Upper lobe of right lung (tissue), 1 donor: ENCODE measurements at places on chromosomes 6 and 20.

DNA sequence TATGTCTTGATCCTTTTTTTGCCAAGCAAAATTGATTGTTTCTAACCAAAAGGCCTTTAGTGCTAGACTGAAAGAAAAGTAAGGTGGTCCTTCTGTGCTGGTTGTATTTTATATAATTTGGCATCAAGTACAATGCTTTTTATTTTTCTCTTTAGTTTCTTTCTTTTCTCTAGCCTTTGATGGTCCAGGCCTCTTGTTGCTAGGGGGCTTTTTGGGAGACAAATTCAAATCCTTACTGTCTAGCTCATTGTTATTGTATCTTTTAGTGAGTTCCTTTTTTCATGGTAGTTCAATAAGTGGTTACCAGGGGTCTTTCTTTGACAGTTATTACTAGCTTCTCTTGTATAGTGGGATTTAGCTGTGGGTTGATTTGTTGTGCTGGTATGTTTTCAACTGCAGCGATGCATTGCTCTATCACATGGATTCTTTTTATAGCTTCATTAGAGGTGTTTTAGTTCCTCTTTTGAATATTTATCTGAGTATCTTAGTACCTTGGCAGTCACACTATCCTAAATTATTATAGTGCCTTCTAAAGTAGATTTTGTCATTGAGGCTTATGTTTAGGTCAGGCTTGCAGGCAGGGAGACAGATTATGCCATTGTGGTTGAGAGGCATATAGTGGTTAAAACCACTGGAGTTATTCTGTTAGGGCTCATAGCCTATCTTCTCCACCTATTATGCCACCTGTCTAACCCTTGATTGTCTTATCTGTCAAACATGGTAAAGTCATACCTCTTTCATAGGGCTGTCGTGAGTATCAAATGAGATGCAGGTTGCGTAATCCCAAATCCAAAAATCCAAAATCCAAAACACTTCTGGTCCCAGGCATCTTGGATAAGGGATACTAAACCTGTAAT, 49.5 kb downstream of the KCNS1 start:
- H3K27ac ChIP-seq, result no peak overlapping the region
- H3K4me1 ChIP-seq, result peaks cover 33% of the 10 kb centered on the region
- no peak overlapping the region for H3K4me3 ChIP-seq
- no peaks in the 10 kb centered on the region for H3K27me3 ChIP-seq
- peaks cover 9% of the 10 kb centered on the region for H3K36me3 ChIP-seq
- no peak for DNase-seq

DNA sequence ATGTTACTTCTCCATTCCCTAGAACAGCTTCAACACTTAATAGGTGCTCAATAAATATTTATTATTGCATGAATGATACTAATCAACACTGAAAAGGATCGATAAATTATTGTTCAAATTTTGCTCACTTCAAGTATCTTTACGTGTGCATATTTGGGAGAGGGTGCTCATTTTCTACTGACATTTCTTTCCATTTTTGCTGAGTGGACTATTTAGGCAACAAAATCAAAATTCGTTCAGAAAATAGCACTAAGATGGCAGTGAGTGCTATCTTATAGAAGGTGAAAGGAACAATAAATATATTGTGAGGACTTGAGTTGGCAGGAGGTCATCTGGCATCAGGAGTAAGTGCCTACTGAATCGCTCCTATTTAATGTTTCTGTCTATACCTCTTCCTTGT, 501.9 kb upstream of the IRAK1BP1 start:
- H3K4me1 ChIP-seq, result no peaks in the 10 kb centered on the region
- no peak for DNase-seq
- H3K4me3 ChIP-seq, result no peak overlapping the region
- no peak overlapping the region for H3K27ac ChIP-seq
- H3K36me3 ChIP-seq, result no peaks in the 10 kb centered on the region
- no peaks in the 10 kb centered on the region for H3K27me3 ChIP-seq

DNA sequence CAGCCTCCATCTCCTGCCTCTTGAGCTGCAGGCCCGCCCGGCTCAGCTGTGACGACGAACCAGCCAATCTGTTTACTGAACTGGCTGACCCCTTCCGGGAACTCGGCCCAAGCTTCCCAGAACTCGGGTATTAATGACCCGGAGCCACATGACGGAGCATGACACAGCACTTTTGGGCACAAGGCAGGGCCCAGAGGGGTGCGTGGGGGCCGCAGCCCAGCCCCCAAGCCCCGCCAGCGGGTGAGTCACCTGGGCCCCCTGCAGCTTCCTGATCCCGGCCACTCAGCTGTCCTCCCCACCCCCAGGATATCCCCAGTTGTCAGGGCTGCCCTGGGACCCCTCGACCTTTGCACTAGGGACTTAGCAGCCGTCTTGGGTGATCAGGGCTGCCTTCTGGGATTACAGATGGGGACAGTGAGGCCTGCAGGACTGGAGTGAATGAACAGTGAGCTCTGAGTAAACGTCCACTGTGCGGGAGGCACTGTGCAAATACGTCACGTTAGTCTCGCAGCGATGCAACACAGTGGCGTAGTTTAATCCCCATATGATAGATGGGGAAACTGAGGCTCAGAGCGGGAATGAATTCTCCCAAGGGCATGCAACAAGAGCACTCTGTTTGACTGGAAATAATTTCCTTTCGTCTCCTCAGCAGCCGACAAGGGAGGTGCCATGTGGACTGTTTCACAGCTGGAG, 102.1 kb downstream of the CEBPB start:
- H3K4me3 ChIP-seq, result no peak overlapping the region
- no peaks in the 10 kb centered on the region for H3K36me3 ChIP-seq
- DNase-seq, result peak; percentile 94
- H3K27ac ChIP-seq, result peak overlapping the region; percentile 84
- no peaks in the 10 kb centered on the region for H3K27me3 ChIP-seq
- peaks cover 38% of the 10 kb centered on the region for H3K4me1 ChIP-seq

GRCh38 chr6:157235600-157236039, 87.7 kb downstream of the TMEM242 start:
- no peak for DNase-seq
- peaks cover 8% of the 10 kb centered on the region for H3K4me1 ChIP-seq
- H3K27ac ChIP-seq, result no peak overlapping the region
- peak overlapping the region; percentile 46 for H3K4me3 ChIP-seq
- no peaks in the 10 kb centered on the region for H3K36me3 ChIP-seq

DNA sequence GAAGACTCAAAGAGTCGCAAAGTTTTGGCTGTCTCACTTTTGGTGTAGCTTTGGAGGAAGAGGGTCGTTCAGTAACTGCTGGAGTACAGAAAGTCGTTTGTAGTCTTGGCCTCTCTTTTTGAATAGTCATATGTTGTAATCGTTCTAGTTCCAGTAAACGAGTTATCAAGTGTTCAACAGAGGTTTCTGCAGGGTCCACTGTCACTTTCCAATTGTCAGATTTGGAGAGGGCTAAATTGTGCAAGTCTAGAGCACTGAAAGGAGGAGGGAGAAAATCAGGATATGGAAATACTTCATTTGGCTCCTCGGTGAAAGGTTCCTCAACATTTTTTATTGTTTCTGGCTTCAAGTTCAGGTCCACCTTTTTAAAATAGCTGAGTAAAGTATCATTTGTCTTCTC, 9.7 kb downstream of the FAM217A start:
- no peaks in the 10 kb centered on the region for H3K4me1 ChIP-seq
- H3K27me3 ChIP-seq, result no peaks in the 10 kb centered on the region
- no peak overlapping the region for H3K27ac ChIP-seq
- no peak for DNase-seq
- peaks cover 12% of the 10 kb centered on the region for H3K36me3 ChIP-seq

DNA sequence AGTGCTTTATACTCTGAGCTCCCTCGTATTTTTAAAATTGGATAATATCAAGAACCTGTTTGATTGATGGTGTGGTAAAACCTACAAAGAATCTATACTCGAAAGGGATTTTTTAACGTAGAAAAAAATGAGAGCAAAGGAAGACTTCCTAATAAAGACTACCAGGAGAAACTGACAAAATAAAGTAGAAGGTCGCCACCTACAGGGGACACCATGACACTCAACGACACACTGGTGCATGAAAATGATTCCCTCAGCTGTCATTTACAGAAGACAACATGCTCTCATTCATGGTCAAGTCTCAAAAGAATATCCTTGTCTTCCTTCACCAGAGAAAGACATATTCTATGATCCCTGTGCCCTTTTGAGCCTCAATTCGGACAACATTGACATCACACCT, 10.1 kb upstream of the NHSL1 start:
- H3K27me3 ChIP-seq, result no peaks in the 10 kb centered on the region
- peaks cover 10% of the 10 kb centered on the region for H3K4me1 ChIP-seq
- H3K4me3 ChIP-seq, result no peak overlapping the region
- no peak overlapping the region for H3K27ac ChIP-seq
- no peak for DNase-seq
- no peaks in the 10 kb centered on the region for H3K36me3 ChIP-seq
